SW480 (cell line): ENCODE measurements at places on chromosomes 7 and 10.

GRCh38 chr10:92419740-92420545 lies 129.0 kb downstream of the MARCHF5 start:
- no peak for DNase-seq

GRCh38 chr10:6052247-6053221 lies 9.6 kb downstream of the IL2RA start:
- peak; percentile 96 for DNase-seq

DNA sequence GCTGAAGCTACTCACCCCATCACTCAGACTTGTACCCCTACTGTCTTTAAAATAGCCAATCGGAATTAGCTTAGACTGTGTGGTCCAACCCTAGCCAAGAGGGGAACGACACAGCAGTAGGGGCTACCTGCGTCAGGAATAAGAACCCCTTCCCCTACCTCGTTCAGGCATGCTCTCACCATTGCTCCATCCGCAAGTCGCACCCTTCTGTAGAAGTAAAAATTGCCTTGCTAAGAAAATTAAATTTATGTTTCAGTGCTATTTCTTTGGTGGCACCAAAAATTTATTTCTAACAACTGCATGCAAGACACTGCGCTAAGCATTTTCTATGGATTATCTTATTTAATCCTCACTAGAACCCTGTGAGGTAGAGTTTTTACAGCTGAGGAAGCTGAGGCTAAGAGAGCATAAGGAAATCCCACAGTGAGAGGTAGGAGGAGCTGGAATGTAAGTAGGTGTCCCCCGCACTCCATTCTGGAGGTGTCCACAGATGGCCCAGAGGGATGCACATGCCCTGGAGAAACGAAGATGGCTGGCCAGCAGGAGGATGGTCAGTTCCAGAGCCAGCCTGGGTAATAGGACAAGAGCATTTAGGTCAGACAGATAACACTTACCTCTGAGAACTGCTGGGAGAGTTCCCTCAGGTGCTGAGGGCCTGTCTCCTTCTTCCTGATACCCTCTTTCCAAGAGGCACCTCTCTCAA lies 15.3 kb upstream of the CACUL1 start:
- no peak for DNase-seq

- no peak for DNase-seq
Observed at GRCh38 chr7:128323040-128323439, 20.7 kb downstream of the RBM28 start.

DNA sequence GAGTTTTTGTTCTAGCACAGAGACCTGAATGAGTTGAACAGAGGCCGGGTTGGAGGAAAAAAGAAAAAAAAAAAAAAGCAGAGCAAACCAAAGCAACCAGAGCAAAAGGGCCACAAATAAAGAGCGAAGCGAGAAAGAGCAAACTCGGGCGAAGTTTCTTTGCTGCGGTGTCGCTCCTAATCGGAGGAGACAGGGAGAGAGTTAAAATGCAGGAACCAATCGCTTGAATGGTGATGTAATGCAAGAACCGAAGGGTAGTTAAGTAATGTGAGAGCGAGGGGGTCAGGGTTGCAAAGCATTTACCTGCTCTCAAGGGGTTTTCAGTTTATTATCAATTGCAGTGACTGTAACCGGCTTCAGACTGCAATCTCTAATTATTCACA lies 271.7 kb downstream of the TRIL start:
- DNase-seq = no peak

- no peak for DNase-seq
Observed at GRCh38 chr10:77639756-77640155, 2.1 kb upstream of the KCNMA1 start.

DNA sequence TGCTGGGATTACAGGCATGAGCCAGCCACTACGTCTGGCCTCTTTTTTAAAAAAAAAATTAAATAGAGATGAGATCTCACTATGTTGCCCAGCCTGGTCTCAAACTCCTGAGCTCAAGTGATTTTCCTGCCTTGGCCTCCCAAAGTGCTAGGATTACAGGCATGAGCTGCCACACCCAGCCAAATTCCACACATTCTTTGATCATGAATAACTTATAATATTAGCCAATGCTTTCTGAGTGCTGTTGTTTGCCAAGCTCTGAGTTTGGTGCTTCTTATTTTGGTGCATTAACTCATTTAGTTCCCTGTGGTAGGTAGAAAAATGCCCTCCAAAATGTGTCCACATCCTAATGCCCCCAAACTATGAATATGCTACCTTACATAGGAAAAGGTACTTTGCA lies 47.2 kb upstream of the MKI67 start:
- DNase-seq = peak; percentile 44

GRCh38 chr10:74932648-74933047 lies 106.2 kb downstream of the KAT6B start:
- DNase-seq = no peak
